Activated T-helper 2 cell treated with anti-CD3 and anti-CD28 coated beads, Interferon-gamma antibody, Interleukin-2, Interleukin-4, amounts not matched to agents 10 μg/mL and 5 μg/mL and 100 μg/mL, durations not matched to agents 14 hours and 24 hours and 36 hours (primary cell): ENCODE measurements at places on chromosomes 6 and 20. TPM values are rescaled to one million over a fixed set of nuclear protein-coding genes. Genes with fewer than 3 reads are reported as not detected.
A peak's percentile ranks its signal among the peaks of the same experiment; 100 is the strongest.

PBOV1 gene
- not detected in 2 replicates for total RNA-seq

DLK2 gene
- total RNA-seq, result 2.1 and 2.5 TPM in 2 replicates

NMBR gene
- not detected in 2 replicates for total RNA-seq

CTAGE9 gene
- not detected in 2 replicates for total RNA-seq

FAM110A gene
- 12.7 and 12.8 TPM in 2 replicates for total RNA-seq

DNA sequence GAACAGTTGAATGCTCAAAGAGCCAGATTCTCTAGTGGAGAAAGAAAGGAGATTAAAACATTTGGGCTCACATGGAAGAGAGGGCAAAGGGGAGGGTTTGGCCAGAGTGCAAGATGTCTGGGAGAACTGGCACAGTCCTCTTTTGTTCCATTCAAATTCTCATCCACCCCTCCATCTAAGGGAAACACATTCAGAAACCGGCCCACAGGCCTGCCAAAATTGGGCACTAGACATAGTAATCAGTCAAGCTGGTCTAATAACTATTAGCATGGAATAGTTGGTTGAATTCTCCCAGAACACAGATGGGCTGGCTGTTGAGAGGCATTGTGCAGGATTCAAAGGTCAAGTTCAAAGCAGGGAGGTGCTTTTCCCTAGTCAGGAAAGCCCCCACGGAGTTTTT is 341.4 kb upstream of the IRAK1BP1 start:
- DNase-seq, result no peak

DNA sequence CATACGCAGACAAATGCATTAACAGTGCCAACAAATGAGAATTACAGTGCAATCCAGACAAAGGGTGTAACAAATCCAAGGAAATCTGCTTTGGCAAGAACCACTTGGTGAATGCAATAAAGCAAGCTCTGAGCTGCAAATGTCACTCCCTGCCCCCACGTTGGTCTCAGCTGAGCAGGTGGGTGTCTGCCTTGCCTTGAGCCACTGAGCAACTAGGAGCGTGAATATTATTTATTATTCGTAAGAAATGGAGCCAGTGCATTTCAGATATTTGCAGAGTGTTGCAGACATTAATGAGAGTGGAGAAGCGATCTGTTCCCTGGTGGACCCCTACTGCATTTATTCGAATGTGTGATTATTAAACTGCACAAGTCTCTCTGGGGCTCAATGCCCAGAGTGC is 36.6 kb upstream of the F13A1 start:
- DNase-seq, result no peak

DNA sequence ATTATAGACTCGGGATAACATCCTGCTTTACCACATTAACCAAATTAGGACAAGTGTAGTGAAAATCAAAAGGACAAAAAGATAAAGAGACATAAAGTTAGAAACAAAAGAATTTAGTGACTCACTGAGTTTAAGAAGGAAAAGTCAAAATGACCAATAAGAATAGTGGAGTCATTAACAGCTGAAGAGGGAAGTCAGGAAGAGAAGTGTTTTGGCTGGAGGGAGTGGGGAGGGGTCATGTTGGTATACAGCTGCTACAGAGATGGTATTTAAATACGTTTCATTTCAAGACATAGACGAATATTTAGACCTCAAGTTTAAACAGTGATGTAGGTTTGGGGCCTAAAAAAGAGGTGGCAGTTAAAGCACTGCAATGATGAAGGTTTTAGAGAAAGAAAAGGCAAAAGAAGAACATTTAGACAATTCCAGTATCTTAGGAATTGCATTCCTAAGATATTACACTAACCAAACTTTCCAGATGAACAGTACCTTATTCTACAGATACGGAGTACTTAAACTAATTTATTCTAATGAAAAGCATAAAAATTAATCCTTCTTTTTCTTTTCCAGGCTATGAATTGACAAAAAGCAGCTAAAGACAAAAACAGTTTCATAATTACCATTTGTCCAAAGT is 10.6 kb downstream of the FKBP5 start:
- DNase-seq, result no peak

DNA sequence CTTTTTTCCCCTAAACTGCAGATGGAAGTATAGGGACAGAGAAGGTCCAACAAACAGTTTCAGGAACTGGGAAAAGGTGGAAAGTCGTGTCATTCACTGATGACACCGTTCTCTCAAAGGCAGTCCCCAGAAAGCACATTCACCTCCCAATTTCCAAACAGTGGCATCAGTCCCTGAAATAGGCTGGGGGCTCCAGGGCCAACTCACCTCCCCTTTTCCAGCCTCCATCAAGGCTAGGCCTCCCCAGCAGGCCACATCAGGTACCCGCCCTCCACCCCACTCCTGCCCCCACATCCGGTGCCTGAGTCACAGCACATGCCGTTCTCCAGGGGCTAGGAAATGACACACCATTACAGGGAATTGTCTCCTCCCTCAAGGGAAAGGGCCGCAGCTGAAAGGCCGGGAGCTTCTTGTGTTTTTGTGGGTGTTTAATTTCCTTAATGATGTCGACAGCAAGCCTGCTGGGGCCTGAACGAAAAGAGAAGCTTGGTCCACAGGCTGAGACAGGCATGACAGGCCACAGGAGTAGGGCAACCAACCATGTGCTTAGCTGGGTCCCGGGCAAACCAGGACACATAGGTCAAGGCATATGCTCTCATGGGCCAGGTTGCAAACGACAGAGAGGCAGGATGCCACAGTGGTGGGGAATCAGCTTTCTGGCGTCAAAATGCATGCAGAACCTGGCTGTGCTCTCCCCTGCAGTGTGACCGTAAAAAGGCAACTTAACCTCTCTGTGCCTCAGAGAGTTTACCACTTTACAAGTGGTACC is 39.2 kb downstream of the ZMYND8 start:
- DNase-seq, result peak; percentile 38

GRCh38 chr6:89120371-89120770 is 2.5 kb upstream of the SRSF12 start:
- DNase-seq, result no peak
